Posterior cingulate gyrus (tissue), 11 donors: ENCODE measurements at places on chromosomes 12 and 14.

DNA sequence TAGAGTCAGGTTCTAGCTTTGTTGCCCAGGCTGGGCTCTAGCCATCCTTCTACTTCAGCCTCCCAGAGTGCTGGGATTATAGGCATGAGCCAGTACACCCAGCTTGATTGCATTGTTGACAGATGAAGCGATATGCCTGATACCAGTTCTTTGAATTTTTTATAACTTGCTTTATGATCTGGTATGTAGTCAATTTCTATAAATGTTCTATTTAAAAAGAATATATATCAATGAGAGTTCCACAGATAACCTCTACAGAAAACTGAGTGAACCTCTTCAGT lies 99.8 kb downstream of the DIP2B start:
- DNase-seq: no peak

GRCh38 chr12:91885851-91886731 lies 259.6 kb downstream of the BTG1 start:
- DNase-seq: no peak

- DNase-seq: no peak
Measured at GRCh38 chr12:11778713-11779685, 129.5 kb downstream of the ETV6 start.

- DNase-seq: no peak
Measured at GRCh38 chr14:66345986-66346385, 140.2 kb upstream of the CCDC196 start.

DNA sequence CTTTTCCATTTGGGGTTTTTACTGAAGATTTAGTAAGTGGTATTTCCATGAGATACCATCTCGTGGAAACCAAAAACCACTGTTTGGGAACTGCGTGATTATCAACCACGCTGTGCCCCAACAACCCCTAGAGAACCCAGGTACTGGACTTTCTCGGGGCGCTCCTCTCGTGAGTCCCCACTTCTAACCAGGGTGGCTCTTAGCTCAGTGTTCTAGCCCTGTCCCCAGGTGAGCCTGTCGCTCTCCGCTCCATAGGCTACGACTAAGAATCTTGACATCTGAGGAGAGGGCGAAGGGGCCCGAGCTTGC lies 686 bp downstream of the MCRS1 start:
- no peak for DNase-seq

- no peak for DNase-seq
Measured at GRCh38 chr14:56795284-56795622, 15.0 kb downstream of the OTX2 start.

DNA sequence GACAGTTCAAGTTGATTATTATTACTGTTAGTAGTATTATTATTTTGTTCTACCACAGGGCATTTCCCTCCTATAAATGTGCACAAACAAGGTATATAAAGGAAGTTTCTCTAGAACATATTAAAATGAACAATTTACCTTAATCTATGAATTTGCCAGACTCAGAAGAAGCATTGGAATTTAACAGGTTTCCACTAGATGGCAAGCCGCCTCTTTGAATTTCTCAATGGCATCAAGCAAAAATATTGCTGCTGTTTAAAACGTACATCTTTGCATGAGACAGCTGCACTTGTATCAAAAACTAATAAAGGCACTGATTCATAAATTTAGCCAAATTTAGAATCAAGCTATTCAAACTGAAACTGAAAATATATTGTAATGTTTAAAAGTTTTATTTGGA lies 34.6 kb upstream of the MIS18BP1 start:
- DNase-seq: no peak

DNA sequence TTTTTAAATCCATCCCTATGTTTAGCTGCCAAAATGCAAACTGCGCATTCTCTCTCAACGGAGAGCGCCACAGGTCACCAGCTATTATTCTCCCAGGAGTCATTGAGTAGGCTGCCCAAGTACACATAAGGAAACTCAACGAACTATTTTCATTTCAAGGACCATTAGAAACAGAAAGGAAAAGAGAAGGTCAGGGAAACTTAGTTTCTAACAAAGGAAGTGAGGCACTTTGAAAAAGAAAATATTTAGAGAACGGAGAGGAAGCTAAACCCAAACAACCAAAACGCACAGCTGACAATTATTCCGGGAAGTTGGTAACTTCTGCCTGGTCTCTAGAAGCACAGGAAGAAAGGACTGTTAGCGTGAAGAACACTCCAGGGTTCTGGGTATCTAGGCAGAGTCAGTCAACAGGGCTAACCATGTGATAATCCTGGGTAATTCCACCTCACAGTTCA lies 23.5 kb downstream of the GPHB5 start:
- DNase-seq: no peak

GRCh38 chr12:74689071-74689655 lies 151.5 kb downstream of the ATXN7L3B start:
- DNase-seq: no peak

GRCh38 chr14:105940534-105941225 lies 414.3 kb downstream of the TMEM121 start:
- DNase-seq: no peak

- no peak for DNase-seq
Measured at GRCh38 chr12:130101370-130101769, 60.9 kb upstream of the FZD10 start.

DNA sequence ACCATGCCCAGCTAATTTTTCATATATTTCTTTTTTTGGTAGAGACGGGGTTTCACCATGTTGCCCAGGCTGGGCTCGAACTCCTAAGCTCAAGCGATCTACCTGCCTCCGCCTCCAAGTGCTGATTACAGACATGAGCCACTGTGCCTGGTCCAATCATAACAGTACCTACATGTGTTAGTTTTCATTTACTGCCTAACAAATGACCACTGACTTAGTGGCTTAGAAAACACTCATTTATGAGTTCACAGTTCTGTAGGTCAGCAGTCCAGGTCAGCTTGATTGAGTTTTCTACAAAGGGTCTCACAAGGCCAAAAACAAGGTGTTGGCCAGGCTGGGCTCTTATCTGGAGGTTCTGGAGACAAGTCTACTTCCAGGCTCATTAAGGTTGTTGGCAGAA lies 60.6 kb downstream of the RNFT2 start:
- no peak for DNase-seq

GRCh38 chr14:30427846-30428245 lies 131.1 kb upstream of the G2E3 start:
- no peak for DNase-seq

DNA sequence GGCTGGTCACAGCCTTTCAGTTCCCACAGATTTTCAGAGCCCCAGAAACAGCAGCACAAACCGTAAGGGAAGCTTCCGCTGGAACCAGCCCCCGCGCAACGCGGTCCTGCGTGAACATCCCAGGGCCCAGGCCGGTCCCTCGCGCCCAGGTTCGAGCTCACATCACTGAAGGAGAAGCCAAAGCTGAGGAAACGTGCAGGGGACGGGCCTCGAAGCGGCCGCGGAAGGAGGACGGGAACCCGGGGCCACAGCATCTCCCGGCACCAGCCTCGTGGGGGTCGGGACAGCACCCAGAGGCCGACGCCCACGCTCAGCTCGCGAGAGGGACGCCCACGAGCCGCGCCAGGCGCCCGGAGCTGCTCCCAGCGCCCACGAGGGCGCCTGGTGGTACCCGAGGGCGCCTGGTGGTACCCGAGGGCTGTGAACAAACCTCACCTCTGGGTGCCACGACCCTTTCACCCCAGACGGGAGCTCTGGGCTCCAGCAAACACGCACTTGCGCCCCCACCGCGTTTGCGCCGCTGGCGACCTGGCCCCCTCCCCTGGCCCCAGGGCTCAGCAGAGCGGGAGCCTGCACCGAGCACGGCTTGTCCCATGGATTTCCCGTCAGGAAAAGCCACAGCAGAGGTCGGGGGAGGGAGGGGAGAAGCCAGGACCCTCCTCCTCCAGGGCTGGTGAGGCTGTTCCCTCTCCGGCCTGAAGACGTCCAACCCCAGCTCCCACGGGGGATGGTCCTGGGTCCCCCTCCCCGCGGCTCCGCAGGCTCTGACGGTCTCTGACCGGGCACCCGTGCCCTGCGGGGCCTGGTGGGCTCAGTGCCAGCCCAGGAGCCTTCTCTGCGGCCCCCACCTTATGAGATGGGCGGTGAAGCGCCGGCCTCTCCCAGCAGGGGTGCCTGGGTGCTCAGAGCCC lies 6.9 kb downstream of the LRCOL1 start:
- no peak for DNase-seq

- DNase-seq: no peak
Measured at GRCh38 chr12:117805865-117806264, 162.9 kb downstream of the KSR2 start.

- DNase-seq: no peak
Measured at GRCh38 chr14:35341454-35341750, 49.2 kb downstream of the PSMA6 start.

GRCh38 chr12:12929696-12930095 lies 22.3 kb downstream of the GPRC5D start:
- no peak for DNase-seq

DNA sequence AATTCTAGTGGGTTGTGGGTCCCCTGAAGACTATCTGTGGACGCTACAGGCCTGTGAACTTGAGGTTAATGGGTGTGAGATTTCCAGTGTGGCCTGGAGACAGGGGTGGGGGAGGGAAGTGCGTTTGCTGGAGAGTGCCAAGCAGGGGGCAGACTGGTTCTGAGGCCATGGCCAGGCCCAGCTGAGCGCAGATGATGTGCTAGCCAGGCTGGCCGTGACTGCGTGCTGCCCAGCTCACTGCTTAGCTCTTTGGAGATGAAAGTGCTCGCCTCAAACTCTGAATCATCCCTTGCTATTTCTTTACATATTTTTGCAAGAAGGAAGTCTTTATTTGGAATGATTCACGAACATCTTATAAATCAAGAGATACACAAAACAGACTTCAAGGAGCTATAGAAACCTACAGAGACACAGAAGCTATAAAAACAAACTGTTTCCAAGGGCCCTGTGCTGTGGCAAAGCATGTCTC lies 75.2 kb upstream of the PLEKHG3 start:
- peak; percentile 52 for DNase-seq

DNA sequence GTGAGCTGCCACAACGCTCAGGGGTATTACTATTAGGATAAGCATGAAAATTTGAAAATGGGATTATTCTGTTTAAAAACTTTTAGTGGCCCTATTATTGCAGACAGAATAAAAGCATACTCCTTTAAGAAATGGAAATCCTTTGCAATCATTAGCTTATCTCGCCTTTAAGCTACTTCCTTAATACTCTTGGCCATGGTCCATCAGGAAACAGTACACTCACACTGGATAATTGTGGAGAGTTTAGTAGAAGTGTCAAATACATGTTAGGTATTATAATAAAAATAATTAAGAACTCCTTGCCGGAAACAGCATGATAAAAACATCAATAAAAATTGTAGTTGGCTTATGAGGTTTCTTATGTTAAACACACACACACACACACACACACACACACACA lies 100.4 kb upstream of the PPFIA2 start:
- no peak for DNase-seq

GRCh38 chr14:44778604-44779003 lies 183.1 kb downstream of the KLHL28 start:
- no peak for DNase-seq

DNA sequence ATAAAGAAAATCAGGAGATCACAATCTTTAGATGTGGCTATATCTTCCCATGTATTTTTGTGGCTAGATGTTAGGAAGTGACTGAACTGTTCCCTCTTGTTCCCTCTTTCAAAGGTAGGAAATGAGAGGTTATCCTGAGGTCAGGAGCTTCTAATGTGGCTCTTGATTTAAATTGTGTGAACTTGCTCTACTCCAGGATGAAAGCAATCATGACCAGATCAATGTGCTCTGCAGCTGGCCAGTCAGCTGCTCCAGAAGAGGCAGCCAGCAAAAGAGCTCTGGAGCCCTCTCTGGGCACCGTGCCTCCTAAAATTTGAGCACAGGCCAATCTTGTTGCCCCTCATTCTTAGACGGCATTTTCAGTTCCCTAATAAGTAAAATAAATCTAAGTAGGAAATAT lies 32.0 kb downstream of the CDK17 start:
- DNase-seq: peak; percentile 89

GRCh38 chr12:89351489-89352241 lies 636 bp downstream of the DUSP6 start:
- DNase-seq: peak; percentile 89

- no peak for DNase-seq
Measured at GRCh38 chr14:37051153-37051552, 121.3 kb downstream of the SLC25A21 start.

- no peak for DNase-seq
Measured at GRCh38 chr12:12508612-12509011, 54.1 kb downstream of the DUSP16 start.

GRCh38 chr14:99672506-99673304 lies 11.4 kb upstream of the CYP46A1 start:
- peak; percentile 45 for DNase-seq

DNA sequence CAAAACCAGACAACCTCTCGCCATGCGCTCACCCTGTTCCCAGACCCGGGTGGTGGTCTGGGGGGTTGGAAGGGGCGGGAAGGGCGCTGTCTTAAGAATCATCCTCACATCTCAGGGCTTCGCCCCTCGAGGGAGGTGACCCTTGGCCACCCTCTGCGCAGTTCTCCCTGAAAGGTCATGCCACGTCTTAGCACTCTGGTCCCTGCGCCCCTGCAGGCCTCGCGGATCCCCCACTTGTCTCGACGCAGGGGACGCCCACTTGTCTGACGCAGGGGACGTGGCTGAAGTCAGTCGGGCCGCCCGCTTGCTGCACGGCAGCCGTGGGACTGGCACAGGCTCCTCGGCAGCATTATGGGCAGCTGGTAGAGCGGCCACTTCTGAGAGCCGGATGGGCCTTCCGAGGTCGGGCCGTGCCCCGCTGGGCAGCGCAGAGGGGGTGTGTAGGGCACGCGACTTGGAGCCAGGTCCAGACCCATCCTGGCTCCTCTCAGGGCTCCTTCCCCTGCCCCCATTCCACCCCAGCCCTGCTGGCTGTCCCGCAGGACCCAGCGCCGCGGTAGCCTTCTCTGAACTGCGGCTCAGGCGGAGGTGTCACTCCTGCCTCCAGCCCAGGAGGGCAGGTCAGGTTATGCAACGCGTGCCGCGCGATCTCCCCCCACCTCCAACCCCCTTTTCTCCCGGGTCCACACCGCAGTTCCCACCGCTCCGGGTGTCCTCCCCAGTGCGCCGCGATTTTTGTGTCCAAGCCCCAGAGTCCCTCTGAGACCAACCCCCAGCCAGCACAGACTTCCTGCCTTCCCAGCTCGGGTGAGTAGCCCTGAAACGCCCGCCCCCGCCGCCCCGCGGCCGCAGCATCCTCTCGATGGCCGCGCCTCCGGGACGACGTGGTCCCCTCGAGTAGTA lies 40.9 kb upstream of the CAPRIN2 start:
- peak; percentile 84 for DNase-seq

DNA sequence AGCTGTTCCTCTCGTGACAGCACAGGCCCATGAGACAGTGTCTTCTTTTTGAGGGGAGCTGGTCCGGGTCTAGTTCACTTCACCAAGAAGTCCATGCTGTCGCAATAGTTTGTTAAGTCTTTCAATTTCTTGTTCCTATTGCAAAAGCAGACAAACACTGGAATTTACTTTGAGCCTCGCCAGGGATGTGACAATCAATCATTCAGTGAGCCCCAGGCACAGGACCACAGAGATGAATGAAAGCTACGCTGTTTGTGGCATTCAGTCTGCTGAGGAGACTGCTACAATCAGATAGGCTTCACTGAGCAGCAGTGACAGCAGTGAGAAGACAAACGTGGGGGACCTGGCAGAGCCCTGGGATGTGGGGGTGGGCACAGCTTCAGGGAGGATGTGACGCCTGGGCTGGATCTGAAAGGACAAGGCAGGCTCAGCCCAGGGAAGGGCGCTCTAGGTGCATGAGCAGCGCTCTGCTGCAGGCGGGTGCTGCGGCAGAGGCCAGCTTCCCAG lies 35.5 kb downstream of the TCTN1 start:
- DNase-seq: peak; percentile 87

- no peak for DNase-seq
Measured at GRCh38 chr12:115404761-115405470, 720.9 kb upstream of the TBX3 start.

GRCh38 chr12:123233505-123234308 lies 471 bp downstream of the MTRFR start:
- no peak for DNase-seq

- DNase-seq: no peak
Measured at GRCh38 chr12:19139615-19140194, 10.2 kb downstream of the PLEKHA5 start.
